Stimulated activated CD8-positive, alpha-beta memory T cell treated with anti-CD3 and anti-CD28 coated beads, Interleukin-4, amount 100 ng/mL, for 1 hour (primary cell): ENCODE measurements at places on chromosomes 5 and 9.

GRCh38 chr5:141681695-141682641 is at the start of gene ARAP3:
ARAP3 (minus strand) TSS chr5:141682230; CDS start chr5:141680486, 1,744 bp downstream.
- no peak for DNase-seq

GRCh38 chr9:70802206-70802605 is 319.2 kb downstream of the TRPM3 start:
- no peak for DNase-seq

DNA sequence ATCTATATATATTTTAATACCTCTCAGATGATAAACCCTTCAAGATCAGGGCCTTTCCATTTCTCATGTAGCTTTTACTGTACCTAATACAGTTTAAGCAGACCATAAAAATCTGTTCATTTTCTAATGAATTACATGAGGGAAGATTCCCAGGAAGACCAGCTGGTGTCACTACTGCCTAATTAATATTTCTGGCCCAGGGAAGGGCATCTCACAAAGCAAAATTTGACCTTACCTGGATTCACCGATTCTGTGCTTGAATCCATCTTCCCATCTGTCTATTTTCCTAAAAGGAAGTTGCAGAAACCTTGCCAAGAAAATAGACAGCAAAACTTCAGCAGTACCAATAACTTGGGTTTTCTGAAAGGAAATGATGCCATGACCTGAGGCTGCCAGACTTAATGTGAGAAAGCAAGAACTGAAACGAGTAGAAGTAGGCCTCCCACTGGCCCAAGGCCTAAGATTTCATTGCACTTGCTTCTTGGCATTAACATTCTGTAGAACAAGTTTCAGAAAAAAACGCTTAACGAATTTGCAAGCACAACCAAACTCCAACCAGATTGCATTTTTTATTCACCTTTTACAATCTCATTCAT is 83.0 kb upstream of the GLIS3 start:
- no peak for DNase-seq

DNA sequence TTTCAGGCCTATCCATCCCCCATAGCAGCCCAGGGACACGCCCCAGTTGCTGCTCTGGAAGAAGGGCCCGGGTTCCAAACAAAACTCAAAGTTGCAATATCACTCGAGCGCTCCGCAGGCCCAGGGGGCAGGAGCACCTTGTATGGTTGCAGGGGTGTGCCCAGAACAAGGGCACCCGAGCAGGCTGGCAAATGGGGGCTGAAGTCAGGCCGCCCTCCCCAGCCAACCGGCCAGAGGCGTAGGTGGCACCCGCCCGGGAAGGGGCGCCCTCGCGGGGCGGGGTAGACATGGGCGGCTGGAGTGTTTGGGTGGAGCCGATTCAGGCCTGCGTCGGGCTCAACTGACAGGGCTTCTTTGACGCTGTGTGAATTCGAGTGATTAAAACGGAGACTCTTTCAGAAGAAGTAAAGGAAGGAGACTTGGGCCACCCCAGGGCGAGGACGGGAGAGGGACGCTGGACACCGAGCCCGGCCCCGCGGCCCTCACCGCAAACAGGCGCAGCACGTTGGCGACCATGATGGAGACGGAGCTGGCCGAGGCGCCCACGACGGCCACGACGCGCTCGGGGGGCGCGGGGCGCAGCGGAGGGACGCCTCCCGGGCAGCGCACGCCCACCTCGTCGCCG is 1.1 kb downstream of the GRM6 start:
- DNase-seq, result no peak

- no peak for DNase-seq
These were observed 106.8 kb upstream of the FBN2 start for GRCh38 chr5:128644863-128645262.

DNA sequence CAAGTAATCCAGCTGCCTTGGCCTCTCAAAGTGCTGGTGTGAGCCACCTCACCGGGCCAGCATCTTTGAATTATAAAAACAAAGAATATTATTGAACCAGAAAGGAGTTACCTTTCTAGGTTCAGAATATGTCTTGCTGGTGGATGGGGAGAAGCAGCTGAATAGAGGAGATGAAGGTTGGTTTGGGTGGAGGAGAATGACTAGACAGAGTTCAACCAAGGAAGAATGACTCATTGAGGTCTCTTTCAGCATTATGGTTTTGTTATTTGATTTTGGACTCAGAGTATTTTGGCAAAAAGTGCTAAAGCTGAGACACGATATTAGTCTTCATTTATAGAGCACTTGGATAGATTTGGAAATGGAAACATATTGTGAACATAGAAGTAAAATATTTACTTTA is 75.2 kb upstream of the MPDZ start:
- DNase-seq, result no peak

- DNase-seq, result peak; percentile 36
These were observed 1.3 kb downstream of the CD74 start for GRCh38 chr5:150411245-150411979.

- no peak for DNase-seq
These were observed 5.5 kb upstream of the SLC6A19 start for GRCh38 chr5:1195916-1196315.

GRCh38 chr5:95808013-95808685 is 14.4 kb downstream of the GLRX start:
- no peak for DNase-seq

DNA sequence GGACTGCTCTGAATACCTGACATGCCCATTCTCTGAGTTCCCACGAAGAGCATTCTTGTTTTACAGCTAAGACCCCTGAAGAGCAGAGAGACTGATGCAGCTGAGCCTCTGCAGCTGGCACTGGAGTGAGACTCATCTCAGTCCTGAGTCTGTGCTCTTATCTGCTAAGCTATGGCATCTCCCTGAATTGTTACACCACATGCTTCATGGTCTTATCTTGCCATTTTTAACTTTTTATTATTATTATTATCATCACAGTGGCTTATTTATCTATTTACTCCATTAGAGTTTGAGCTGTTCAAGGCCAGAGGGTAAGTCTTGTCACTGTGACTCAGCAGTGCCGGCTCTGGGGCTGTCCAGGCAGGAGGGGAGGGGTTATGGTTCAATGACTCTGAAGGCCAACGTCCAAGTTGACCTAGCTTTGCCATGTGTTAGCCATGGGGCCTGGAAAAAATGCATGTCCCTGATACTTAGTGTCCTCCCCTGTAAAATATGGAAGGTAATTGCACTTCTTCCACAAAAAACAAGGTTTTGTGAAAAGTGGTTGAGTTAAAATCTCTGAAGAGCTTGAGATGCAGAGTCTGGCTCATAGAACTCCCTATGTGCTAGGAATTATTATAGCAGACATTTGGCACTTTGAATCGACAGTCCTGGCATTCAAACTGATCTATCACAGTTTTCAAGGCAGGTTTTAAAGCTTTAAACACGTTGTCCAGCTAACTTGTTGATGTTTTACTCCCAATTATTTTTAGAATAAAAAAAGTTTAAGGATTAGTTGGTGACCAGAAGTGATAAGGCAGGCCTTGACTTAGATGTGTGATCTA is 94.6 kb downstream of the ALDH1A1 start:
- no peak for DNase-seq

DNA sequence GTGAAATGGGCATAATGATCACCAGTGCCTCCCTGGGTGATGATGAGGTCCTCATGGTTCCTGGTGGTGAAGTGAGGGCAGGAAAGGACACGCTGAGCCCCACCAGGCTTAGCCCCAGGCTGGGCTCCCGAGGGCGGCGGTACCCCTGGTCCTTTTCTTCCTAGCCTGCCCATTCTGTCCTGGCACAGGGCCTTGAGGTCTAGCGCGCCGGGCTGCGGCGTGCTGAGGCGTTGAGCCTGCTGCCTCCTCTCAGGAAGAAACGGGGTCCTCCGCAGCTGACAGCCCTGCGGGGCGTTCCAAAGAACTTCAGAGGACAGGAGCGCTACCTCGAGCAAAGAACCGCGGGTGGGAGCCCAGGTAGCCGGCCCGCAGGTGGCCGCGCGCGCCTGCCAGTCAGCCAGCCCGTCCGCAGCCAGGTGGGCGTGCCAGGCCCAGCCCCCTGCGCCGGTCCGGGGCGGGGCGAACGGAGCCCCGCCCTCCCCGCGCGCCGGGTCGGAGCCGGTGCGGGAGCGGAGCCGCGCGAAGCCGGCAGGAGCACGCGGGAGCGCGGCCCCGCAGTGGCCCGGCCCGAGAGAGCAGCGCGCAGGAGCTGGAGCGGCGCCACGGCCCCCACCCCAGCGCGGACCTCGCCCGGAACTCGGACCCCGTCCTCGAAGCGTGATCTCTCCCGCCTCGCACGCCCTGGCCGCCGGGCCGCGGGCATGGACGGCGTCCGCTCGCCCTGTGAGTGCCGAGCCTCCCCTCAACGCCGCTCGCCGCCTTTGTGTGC is at the start of gene WNK2:
Gene WNK2, plus strand, starts transcription at position 477 of the 769 bp plus-strand sequence. CDS start 791 bp downstream, outside the sequence.
- DNase-seq, result no peak

- peak; percentile 27 for DNase-seq
These were observed 108.9 kb upstream of the CHD1 start for GRCh38 chr5:99037668-99038067.

GRCh38 chr5:42614509-42614908 is 142.1 kb upstream of the CCDC152 start:
- DNase-seq, result no peak

GRCh38 chr9:81388831-81389230 is 300.5 kb downstream of the TLE1 start:
- DNase-seq, result no peak

- no peak for DNase-seq
These were observed 80.5 kb upstream of the LMX1B start for GRCh38 chr9:126532951-126533925.

DNA sequence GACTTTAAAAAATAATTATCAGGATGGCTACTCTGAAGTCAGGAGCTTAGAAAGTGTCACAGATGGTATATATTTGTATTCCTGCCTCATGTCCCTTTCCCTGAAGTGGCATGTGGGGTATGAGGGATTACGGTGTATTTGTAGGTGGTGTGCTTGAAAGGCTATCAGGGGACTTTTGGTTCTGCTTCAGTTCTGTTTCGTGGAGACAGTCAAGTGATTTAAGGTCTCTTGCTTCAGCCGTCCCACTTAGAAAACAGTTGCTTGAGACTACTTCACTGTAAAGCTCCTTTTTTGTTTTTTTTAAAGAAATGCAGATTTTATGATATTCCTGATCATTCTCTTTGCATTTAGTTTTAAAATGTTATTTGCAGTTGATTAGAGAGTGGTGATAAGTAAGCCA is 18.3 kb downstream of the PARP8 start:
- no peak for DNase-seq

DNA sequence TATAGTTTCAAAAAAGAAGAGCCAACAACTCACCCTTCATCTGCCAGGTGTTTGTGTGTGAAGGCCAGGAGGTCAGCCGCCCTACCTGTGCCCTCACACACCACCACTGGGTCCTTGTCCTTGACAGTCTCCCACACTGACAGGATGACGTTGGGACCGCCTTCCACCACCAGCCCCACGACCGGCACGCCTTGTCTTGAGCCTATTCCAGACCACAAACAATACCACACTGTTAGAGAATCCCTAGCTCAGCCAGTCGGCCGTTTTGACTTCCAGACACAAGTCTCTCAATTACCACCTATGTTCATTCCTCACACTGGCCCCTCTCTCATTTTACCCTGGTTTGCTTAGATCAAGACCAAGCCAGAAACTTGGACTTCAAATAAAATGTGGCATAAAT is 66.1 kb downstream of the TRPM6 start:
- no peak for DNase-seq

DNA sequence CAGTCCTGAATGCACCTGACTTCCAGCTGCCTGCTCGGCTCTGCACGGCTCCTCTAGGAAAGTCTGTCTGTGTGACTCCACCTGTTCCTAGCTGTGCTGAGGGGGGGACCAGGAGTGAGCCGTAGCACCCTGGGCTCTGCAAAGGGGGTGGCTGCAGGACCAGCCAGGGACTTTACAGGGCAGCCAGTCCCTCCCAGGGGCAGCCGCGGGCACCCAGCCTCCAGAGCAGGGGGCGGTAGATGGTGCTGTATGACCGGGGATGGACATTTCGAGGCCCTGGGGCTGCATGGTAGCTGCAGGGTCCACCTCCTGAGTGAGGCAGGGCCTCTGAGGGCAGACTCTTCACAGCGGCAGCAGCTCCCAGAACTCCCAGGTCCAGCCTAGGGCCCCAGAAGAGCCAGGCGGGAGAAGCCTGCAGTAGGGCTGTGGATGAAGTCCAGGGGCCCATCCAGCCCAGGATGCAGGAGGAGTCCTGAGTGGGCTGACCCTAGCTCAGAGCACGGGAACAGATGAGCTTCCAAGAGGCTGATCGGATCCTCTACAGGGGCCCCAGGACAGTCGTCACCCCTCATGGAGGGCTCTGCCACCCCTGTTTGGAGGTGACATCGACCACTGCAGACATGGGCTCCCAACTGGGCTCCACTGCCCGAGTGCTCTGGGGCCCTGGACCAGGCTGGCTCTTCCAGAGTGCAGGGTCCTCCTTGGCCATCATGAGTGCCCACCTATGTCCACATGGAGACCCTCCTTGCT is 105.4 kb downstream of the ZNF354C start:
- DNase-seq, result no peak

DNA sequence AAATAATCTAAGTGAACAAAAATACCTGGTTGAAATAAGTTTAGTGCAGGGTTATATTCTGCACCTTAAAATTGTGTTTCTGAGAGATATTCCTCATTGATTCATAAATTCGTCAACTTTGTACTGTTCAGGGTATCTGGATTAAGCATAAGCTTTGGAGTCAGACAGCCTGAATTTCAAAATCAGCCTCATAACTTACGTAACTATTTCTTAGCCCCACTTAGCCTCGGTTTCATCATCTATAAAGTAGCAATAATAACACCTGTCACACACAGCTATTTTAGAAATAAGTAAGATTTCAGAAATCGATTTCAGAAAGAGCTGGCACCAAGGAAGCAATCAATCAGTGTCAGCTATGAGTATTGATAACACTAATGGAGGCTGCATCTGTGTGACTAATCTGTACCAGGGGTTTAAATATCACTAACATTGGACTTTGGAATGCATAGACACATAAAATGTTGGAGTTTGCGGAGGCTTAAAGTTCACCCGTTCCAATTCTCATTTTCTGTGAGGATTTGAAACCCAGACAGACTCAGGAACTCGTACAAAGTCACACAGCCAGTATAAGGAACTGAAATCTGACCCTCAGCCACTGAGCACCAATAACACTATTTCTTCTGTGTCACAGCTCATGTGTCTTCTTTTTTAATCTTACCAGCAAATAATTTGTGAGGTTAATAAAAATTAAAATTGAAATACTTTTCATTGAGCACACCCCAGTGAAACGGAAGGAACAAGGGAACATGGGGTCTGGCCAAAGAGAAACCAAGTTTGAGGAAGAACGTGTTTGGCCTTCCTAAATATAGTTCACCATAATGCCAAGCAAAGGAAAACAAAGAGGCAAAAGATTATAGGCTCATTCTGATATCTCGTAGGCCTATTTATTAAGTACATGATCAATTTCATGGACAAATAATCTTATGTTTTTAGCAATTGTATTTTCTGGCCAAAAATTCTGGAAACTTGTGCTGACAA is 194.4 kb upstream of the PTGER4 start:
- DNase-seq, result no peak

- no peak for DNase-seq
These were observed 157.9 kb downstream of the TRPM3 start for GRCh38 chr9:70963554-70963953.

DNA sequence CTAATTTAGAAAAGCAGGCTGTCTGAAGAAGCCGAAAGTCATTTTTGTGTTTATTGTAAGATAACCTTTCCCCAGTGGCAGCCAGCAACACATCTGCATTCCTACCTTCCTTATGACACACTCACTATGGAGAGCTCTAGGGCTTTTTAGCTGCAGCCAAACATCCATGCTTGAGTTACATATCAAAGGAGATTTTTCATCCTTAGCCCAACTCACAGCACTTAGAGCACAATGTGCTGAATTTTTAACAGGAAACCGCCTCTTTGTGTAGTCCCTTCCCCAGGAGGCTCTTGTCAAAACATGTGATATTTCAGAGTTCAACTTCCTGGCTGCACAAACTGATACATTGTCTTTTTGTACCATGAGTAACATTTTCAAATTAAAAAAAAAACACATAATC is 379.2 kb downstream of the CTNND2 start:
- no peak for DNase-seq

- DNase-seq, result no peak
These were observed 143.1 kb upstream of the FBN2 start for GRCh38 chr5:128681096-128681495.
